ENCODE measurements at places on chromosomes 7 and 10.

- no peak for DNase-seq
These were observed 8.7 kb downstream of the EPC1 start for GRCh38 chr10:32338262-32338661.

GRCh38 chr7:91609525-91609924 lies 271.0 kb downstream of the MTERF1 start:
- DNase-seq = no peak

DNA sequence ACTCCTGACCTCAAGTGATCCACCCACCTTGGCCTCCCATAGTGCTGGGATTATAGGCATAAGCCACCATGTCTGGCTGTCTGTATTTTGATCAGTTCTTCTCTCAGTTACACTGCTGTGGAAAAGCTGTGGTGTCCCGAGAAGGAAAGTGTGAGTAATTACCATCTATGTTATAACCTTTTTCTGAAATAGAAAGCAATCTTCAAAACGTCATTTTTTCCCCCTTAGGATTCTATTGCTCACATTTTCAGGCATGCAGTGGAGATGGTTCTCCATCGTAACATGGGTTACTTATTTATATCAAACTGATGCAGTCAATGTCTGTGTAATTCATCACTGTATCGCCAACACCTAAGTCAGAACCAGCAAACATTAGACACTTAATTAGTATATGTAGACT lies 103.5 kb upstream of the FAM3C start:
- no peak for DNase-seq

DNA sequence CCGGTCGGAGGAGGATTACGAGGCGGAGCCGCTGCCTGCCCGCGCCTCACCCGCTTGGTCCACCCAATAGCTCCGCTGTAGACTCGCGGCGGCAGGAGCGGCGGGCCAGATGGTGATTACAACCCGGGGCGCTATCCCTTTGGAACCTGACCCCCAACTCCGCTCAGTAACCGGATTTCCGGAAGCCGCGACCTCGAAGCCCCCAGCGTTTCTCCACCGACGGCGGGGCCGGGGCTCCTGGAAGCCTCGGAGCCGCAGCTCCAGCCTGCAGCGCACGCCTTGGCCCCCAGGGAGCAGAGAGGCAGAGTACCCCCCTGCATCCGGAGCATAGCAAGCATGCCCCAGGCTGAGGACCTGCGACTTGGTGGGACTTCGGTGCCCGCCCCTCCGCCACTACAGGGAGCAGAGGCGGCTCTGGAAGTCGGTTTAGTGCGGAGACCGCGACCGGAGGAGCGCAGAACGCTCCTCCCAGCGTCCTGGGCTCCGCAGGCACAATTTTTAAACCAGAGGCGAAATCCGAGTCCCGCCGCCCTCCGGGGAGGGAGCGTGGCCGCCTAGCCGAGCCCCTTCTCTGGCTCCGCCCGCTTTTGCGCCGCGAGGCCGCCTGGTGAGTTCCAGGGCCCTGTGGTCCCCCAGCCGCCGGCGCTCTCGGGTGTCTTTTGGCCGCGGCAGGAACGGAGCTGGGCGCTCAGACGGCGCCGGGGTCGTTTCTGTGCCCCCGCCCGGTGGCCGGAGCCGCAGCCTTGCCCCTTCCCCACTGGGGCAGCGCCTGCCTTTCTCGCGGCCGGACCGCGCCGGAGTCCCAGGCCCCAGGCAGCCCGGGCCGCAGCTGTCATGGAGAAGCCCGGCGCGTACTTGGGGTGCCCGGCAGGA lies 28.2 kb upstream of the BMS1 start:
- no peak for DNase-seq

DNA sequence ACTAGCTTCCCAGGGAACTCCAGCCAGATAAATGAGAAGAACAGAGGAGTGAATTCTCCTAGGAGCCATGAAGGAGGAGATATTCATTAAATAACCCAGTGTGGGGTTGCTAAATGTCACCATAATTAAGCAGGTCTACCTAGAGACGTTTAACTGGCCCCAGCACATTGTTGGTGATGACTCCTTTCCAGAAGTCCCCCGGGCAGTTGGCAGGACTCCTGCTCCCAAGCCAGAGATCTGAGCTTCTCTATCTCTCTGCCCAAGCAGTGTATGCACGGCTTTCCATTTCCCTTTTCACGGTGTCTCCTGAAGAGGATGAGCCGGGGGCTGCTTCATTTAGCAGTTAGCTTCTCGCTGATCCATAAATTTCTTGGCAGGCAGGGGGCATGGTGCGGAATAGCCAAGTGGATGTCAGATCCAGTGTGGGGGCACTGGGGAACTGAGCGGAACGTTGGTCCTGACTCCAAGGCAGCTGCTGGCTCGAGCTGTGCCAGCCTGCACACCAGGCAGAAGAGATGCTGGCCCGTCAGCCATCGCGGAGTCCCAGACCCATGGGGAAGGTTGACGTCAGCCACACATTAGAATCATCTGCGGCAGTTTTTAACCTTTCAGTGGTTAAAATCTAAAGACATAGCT lies 142.0 kb upstream of the NPY start:
- no peak for DNase-seq
